Left ventricle myocardium inferior (tissue), 1 donor: ENCODE measurements at places on chromosomes 2 and 18. TPM values are rescaled to one million over a fixed set of nuclear protein-coding genes. Genes with fewer than 3 reads are reported as not detected.

GRCh38 chr2:49032936-49033335 lies 121.4 kb downstream of the FSHR start:
- DNase-seq = no peak
- H3K27ac ChIP-seq = no peak overlapping the region
- H3K36me3 ChIP-seq = no peaks in the 10 kb centered on the region
- H3K4me3 ChIP-seq = no peak overlapping the region
- H3K4me1 ChIP-seq = no peaks in the 10 kb centered on the region

DNA sequence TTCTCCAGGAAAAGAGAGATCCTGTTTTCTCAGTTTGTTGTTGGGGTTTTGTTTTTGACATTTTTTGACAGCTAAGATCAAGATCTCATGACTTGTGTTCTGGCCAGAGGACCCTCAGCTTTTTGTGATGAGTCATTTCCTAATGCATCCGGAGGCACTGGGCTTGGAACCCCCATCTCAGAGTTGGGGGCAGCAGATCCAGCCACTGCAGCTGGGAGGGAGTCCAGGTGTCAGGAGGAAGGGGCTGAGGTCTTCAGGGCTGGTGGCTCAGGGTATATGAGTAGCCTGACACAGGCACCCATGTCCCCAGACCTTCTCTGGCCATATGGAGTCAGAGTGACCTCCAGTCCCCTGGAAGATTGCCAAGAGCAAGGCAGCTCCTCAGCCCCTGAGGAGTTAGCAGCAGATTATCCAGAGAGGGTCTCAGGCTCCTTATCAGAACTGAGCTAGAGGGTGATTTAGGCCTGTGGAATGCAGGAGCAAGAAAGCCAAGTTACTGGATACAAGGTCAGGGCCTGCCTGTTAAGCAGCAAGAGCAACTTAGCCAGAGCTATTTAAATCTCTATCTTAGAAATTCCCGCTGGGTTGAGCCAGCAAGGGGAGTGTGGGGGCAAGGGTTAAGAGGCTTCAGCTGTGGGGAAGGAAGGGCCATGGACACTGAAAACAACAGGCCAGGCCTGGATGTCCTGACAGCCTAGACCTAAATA lies 62.4 kb downstream of the TANC1 start:
- H3K4me1 ChIP-seq = peaks cover 82% of the 10 kb centered on the region
- DNase-seq = peak; percentile 58
- no peak overlapping the region for H3K4me3 ChIP-seq
- H3K27ac ChIP-seq = peak overlapping the region; percentile 89

GRCh38 chr2:216004697-216005283 lies 8.6 kb downstream of the MREG start:
- DNase-seq = no peak
- H3K36me3 ChIP-seq = no peaks in the 10 kb centered on the region
- H3K27me3 ChIP-seq = no peaks in the 10 kb centered on the region
- H3K27ac ChIP-seq = no peak overlapping the region
- no peak overlapping the region for H3K4me3 ChIP-seq

HNRNPA3 gene
- total RNA-seq = 73.2 TPM

OXER1 gene
- 0.36 TPM for total RNA-seq
